ENCODE measurements at places on chromosomes 5 and 9. TPM values are rescaled to one million over a fixed set of nuclear protein-coding genes. Genes with fewer than 3 reads are reported as not detected.

GRCh38 chr5:154351566-154351965 is 94.2 kb upstream of the SAP30L start:
- no peak overlapping the region for H3K4me3 ChIP-seq
- H3K27me3 ChIP-seq, result no peaks in the 10 kb centered on the region
- peaks cover 2% of the 10 kb centered on the region for H3K36me3 ChIP-seq

GRCh38 chr9:7534211-7534935 is 265.2 kb downstream of the DMAC1 start:
- H3K4me3 ChIP-seq, result no peak overlapping the region
- H3K27ac ChIP-seq, result no peak overlapping the region
- H3K27me3 ChIP-seq, result peaks cover 56% of the 10 kb centered on the region
- H3K36me3 ChIP-seq, result peaks cover 3% of the 10 kb centered on the region
- no peak for DNase-seq
- H3K4me1 ChIP-seq, result no peaks in the 10 kb centered on the region

- DNase-seq, result no peak
- H3K27me3 ChIP-seq, result no peaks in the 10 kb centered on the region
- no peak overlapping the region for H3K4me3 ChIP-seq
- H3K36me3 ChIP-seq, result no peaks in the 10 kb centered on the region
- H3K4me1 ChIP-seq, result no peaks in the 10 kb centered on the region
Measured at GRCh38 chr9:116447934-116448333, 239.2 kb upstream of the TRIM32 start.

Gene PLPP7
- not detected for total RNA-seq

GRCh38 chr5:31855134-31856040 is 216.5 kb downstream of the PDZD2 start:
- no peak overlapping the region for H3K27ac ChIP-seq
- peaks cover 13% of the 10 kb centered on the region for H3K4me1 ChIP-seq
- H3K36me3 ChIP-seq, result peaks cover 2% of the 10 kb centered on the region
- peaks cover 47% of the 10 kb centered on the region for H3K27me3 ChIP-seq
- H3K4me3 ChIP-seq, result peak overlapping the region; percentile 85
- DNase-seq, result no peak

- no peak overlapping the region for H3K27ac ChIP-seq
- no peak overlapping the region for H3K4me3 ChIP-seq
- H3K36me3 ChIP-seq, result no peaks in the 10 kb centered on the region
- no peaks in the 10 kb centered on the region for H3K4me1 ChIP-seq
- DNase-seq, result no peak
Measured at GRCh38 chr5:51159164-51159563, 224.1 kb upstream of the ISL1 start.

Gene GPR150
- total RNA-seq, result 2.5 TPM

DNA sequence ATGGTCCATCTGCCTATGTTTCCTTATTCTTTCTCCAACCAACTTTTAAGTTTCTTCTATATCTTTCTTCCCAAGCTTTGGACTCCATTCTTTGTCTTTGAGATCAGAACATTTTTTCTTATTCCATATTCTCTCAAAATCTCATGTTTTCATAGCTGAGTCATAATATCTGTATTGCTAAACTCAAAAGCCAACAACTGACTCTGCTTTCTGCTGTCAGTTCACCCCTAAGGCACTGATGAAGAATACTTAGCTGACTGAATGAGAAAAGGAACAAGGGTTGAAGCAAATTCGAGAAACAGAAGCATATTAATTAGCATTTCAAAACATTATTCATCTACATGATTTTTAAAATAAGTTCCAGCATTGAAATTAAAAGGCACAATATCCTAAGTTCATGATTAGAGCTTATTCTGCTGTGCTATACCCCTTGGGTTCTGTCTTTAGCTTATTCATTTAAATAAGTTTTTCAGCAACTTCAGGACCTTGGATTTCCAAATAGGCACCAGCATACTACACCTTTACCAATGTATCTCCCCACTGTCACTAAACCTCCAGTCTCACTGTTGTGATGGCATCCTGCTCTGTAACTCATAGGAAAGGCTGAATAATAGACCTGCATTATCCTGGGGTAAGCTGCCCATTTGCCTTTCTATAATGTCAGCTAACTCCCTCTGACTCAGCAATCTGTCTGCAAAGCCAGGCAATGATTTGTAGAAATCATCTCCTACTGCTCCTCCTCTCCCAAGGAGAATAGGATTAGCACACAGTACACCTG is 49.9 kb upstream of the C5orf46 start:
- no peaks in the 10 kb centered on the region for H3K4me1 ChIP-seq
- no peak overlapping the region for H3K4me3 ChIP-seq
- DNase-seq, result no peak
- no peaks in the 10 kb centered on the region for H3K36me3 ChIP-seq

- no peaks in the 10 kb centered on the region for H3K4me1 ChIP-seq
- H3K4me3 ChIP-seq, result no peak overlapping the region
- H3K27ac ChIP-seq, result no peak overlapping the region
- H3K27me3 ChIP-seq, result no peaks in the 10 kb centered on the region
- no peak for DNase-seq
- H3K36me3 ChIP-seq, result no peaks in the 10 kb centered on the region
Measured at GRCh38 chr9:117403403-117403811, 11.4 kb downstream of the ASTN2 start.

DNA sequence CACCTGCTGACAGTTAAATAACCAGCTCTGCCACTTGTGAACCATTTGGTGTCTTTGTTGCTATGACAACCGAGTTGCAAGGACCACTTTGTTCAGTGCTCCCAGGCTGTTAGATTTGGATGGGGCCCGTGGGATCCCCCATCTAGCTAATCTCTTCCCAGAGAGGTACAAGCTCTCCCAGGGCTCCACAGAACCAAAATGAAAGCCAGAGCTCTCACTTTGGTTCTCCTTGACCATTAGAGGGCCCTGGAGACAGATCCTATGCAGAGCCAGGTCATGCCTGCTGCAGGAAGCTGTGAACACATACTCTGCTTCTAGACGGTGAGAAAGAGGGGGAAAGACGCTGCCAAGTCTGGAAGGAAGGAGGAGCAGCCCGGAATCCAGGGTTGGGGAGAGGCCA is 224.6 kb downstream of the GABBR2 start:
- peak overlapping the region; percentile 1 for H3K27ac ChIP-seq
- H3K27me3 ChIP-seq, result peaks cover 66% of the 10 kb centered on the region
- no peaks in the 10 kb centered on the region for H3K4me1 ChIP-seq

GRCh38 chr5:139807647-139808030 is 12.0 kb downstream of the PSD2 start:
- H3K36me3 ChIP-seq, result peaks cover 3% of the 10 kb centered on the region
- no peak overlapping the region for H3K27ac ChIP-seq
- H3K27me3 ChIP-seq, result peaks cover 72% of the 10 kb centered on the region
- DNase-seq, result no peak
- H3K4me1 ChIP-seq, result peaks cover 2% of the 10 kb centered on the region
- H3K4me3 ChIP-seq, result no peak overlapping the region

GRCh38 chr5:160092960-160093707 is 26.1 kb downstream of the PWWP2A start:
- peak overlapping the region; percentile 11 for H3K27ac ChIP-seq
- no peaks in the 10 kb centered on the region for H3K27me3 ChIP-seq
- peaks cover 7% of the 10 kb centered on the region for H3K36me3 ChIP-seq
- DNase-seq, result no peak

DNA sequence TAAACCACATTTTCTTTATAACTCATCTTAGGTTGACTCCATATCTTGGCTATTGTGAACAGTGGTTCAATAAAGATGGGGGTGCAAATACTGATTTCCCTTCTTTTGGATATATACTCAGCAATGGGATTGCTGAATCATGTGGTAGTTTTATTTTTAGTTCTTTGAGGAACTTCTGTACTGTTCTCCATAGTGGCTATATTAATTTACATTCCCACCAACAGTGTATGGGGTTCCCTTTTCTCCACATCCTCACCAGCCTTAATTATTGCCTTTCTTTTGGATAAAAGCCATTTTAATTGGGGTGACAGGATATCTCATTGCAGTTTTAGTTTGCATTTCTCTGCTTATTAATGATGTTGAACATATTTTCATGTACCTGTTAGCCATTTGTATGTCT is 107.7 kb upstream of the EQTN start:
- no peak overlapping the region for H3K27ac ChIP-seq
- H3K4me3 ChIP-seq, result no peak overlapping the region
- H3K4me1 ChIP-seq, result peaks cover 3% of the 10 kb centered on the region
- no peak for DNase-seq
- no peaks in the 10 kb centered on the region for H3K36me3 ChIP-seq
- H3K27me3 ChIP-seq, result no peaks in the 10 kb centered on the region

DNA sequence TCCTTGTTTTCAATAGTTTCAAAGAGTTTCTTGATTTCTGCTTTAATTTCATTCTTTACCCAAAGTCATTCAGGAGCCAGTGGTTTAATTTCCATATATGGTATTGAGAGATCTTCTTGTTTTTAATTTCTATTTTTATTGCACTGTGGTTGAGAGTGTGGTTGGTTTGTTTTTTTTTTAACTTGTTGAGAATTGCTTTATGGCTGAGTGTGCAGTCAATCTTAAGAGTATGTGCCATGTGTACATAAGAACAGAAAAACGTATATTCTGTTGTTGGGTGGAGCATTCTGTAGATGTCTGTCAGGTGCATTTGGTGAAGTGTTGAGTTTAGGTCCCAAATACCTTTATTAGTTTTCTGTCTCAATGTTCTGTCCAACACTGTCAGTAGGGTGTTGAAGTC is 26.7 kb upstream of the IPPK start:
- no peak overlapping the region for H3K27ac ChIP-seq
- H3K4me1 ChIP-seq, result no peaks in the 10 kb centered on the region
- H3K36me3 ChIP-seq, result no peaks in the 10 kb centered on the region
- no peaks in the 10 kb centered on the region for H3K27me3 ChIP-seq
- DNase-seq, result no peak
- H3K4me3 ChIP-seq, result no peak overlapping the region

- no peaks in the 10 kb centered on the region for H3K36me3 ChIP-seq
- DNase-seq, result no peak
- no peak overlapping the region for H3K4me3 ChIP-seq
Measured at GRCh38 chr5:136030956-136031611, 2.3 kb downstream of the TGFBI start.

GRCh38 chr5:5011151-5011550 is 129.0 kb upstream of the ADAMTS16 start:
- no peak overlapping the region for H3K4me3 ChIP-seq

Gene FGF10
- not detected for total RNA-seq

- H3K27ac ChIP-seq, result no peak overlapping the region
- no peaks in the 10 kb centered on the region for H3K27me3 ChIP-seq
- H3K36me3 ChIP-seq, result peaks cover 2% of the 10 kb centered on the region
- no peak for DNase-seq
- no peak overlapping the region for H3K4me3 ChIP-seq
- H3K4me1 ChIP-seq, result peaks cover 5% of the 10 kb centered on the region
Measured at GRCh38 chr9:27542508-27542907, 12.9 kb upstream of the MOB3B start.

DNA sequence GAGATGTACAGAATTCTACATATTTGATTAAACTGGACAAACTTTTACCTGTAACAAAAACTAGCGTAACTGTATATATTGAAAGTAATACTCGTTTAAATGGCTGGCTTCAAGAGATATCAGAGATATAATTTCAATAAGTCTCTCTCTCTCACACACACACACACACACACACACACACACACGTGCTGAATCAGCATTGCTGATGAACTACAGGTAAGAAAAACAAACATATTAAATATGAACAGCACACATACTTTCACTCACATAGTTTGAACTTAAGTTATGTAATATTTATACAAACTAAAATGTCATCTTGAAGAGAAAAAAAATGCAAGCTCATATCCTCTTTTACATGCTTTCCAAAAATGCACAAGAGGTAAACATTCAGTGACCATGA is 145.4 kb downstream of the BNC2 start:
- no peak overlapping the region for H3K27ac ChIP-seq
- peaks cover 20% of the 10 kb centered on the region for H3K27me3 ChIP-seq
- H3K4me1 ChIP-seq, result peaks cover 2% of the 10 kb centered on the region

DNA sequence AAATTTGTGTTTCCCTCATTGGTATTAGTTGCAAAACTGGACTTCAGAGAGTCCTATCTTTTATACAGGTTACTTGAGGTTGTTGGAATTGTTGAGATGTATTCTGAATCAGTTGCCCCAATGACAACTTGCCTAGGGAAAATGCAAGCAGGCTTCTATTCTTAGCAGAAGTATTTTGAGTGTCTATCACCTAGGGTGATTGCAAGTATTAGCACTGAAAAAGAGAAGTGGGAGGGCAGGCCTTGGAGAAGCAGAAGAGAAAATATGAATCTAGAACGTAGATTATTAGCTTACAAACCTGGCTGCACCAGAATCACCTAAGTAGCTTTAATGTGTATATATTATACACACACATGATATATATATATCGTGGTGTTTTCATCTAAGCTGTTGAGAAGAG is 43.2 kb downstream of the ADAMTS12 start:
- H3K36me3 ChIP-seq, result no peaks in the 10 kb centered on the region
- peaks cover 8% of the 10 kb centered on the region for H3K4me1 ChIP-seq
- no peak for DNase-seq
- no peak overlapping the region for H3K27ac ChIP-seq
- no peak overlapping the region for H3K4me3 ChIP-seq

- H3K4me3 ChIP-seq, result no peak overlapping the region
- no peak overlapping the region for H3K27ac ChIP-seq
- H3K36me3 ChIP-seq, result no peaks in the 10 kb centered on the region
- no peaks in the 10 kb centered on the region for H3K4me1 ChIP-seq
- DNase-seq, result no peak
- H3K27me3 ChIP-seq, result peaks cover 47% of the 10 kb centered on the region
Measured at GRCh38 chr5:149154650-149155049, 13.4 kb downstream of the ABLIM3 start.

- DNase-seq, result no peak
- H3K4me1 ChIP-seq, result no peaks in the 10 kb centered on the region
Measured at GRCh38 chr5:74424162-74424868, 216.2 kb downstream of the ENC1 start.

DNA sequence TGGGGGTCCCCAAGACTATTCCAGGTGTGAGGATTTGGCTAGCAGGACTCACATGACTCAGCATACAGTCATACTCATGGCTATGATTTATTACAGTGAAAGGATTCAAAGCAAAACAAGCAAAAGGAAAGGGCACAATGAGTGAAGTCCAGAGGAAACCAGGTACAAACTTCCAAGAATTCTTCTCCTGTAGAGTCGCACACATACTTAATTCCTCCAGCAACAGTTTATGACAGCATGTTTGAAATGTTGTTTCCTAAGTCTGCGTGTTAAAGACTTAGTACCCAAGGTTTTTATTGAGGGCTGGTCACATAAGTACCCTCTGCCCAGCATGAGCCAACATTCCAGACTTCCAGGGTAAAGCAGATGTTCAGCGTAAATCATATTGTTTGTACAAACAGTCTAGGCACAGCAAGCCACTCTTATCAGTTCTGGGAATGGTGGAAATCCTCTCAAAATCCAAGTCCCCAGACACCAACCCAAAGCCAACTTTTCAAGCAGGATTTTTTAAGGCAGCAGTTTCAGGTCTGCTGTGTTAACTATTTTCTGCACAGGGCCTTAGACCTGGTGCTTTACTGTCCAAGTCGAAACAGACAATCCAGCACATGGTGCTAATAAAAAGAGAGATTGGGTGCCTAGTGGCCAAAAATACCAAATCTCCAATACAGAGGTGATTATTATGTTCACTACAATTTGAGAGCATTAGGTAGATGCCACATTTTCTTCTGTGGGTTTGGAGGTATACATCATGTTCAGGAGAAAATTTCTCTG is 18.6 kb upstream of the RICTOR start:
- H3K4me3 ChIP-seq, result no peak overlapping the region
- no peaks in the 10 kb centered on the region for H3K36me3 ChIP-seq
- peaks cover 5% of the 10 kb centered on the region for H3K4me1 ChIP-seq
- H3K27me3 ChIP-seq, result no peaks in the 10 kb centered on the region
- no peak for DNase-seq
